Kidney epithelial cell (primary cell): ENCODE measurements at places on chromosomes 6 and 20. TPM values are rescaled to one million over a fixed set of nuclear protein-coding genes. Genes with fewer than 3 reads are reported as not detected.

Gene CGA
- total RNA-seq: not detected in 2 replicates

Gene SAMD3
- total RNA-seq: 0.07 TPM in 1 of 2 replicates, not detected in the other

Gene FNDC11
- 0.68 and 1.1 TPM in 2 replicates for total RNA-seq

Gene VGLL2
- total RNA-seq: not detected in 2 replicates

Gene KCNK17
- not detected in 2 replicates for total RNA-seq

Gene PDSS2
- total RNA-seq: 13.4 and 18.1 TPM in 2 replicates

Gene HLA-DQB2
- not detected in 2 replicates for total RNA-seq

Gene TGM3
- total RNA-seq: not detected in 2 replicates

Gene RFX6
- not detected in 2 replicates for total RNA-seq

Gene ZNF831
- total RNA-seq: not detected in 2 replicates

Gene RAB23
- total RNA-seq: 16.5 and 21.5 TPM in 2 replicates

Gene GSTA3
- total RNA-seq: not detected in 2 replicates

Gene DZANK1
- 1.4 and 2.9 TPM in 2 replicates for total RNA-seq

Gene GLP1R
- total RNA-seq: 0.17 TPM in 1 of 2 replicates, not detected in the other

Gene LPA
- total RNA-seq: not detected in 2 replicates

Gene ZC3H12D
- total RNA-seq: not detected in 2 replicates
